Kidney epithelial cell (primary cell): ENCODE measurements at places on chromosomes 13 and 19. TPM values are rescaled to one million over a fixed set of nuclear protein-coding genes. Genes with fewer than 3 reads are reported as not detected.

- no peak for DNase-seq
These were observed 41.4 kb upstream of the LDLR start for GRCh38 chr19:11047866-11048265.

DNA sequence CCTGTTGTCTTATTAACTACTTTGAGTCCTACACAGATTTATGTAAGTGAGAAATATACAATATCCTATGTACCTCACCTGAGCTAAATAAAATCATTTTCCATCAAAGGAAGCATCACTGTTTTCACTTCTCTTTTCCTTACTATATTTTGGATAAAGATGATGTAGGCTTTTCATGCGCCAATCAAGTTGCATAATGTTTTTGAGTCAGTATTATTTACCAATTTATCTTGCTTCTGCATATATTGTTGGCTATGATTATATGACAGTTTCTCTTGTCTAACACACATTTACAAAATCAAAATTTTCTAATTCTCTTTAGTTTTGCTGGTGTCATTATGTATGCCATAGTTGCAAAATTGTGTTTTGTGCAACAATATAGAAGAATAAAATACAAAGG lies 67.9 kb upstream of the FRY start:
- no peak for DNase-seq

DNA sequence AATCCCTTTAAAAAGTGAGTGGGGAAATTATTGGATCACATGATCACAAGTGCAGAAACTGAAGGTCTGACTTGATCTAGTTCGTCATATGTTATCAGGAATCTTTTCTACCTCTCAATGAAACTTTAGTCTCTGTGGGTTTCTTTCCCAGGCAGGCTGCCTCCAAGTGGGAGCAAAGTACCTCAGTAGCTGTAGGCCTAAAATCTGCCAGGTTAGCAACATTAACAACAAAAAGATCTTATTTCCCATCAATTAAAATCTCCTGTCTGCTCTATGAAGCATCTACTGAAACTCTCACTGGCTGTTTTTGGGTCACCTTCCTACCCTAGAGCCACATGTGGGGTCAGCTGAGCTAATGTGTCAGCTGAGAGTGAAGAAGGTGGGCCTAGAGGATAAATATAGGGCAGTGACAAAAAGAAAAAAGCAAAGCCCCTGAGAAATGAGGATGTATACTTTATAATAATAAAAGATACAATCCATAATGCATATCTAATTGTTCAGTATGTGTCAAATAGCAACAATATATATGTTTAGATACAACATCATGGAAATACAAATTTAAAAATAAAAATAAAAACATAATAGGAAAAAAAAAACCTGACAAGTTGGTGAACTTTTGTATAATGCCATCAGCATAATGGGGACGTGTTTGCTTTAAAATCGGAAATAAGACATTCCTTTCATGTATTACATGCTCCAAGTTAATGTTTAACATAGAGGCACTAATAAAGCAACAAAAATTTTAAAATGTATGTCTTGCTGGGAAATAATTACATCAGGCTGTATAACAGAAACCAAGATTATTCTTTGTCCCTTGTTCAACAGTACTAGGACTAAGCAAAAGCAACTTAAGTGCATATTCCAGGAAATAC lies 141.1 kb downstream of the GPC5 start:
- DNase-seq: no peak

GRCh38 chr13:29429286-29429900 lies 166.1 kb downstream of the SLC7A1 start:
- DNase-seq: no peak

GRCh38 chr19:18310966-18311365 lies 11.9 kb downstream of the LSM4 start:
- no peak for DNase-seq

- DNase-seq: no peak
These were observed 207.1 kb upstream of the SLITRK6 start for GRCh38 chr13:86006317-86006716.

Gene WASF3
- total RNA-seq: 11.4 and 11.5 TPM in 2 replicates

Gene CDX2
- not detected in 2 replicates for total RNA-seq

Gene ERICH6B
- total RNA-seq: not detected in 2 replicates
